GM13976 (cell line): ENCODE measurements at places on chromosomes 3 and 15.
A peak's percentile ranks its signal among the peaks of the same experiment; 100 is the strongest.

GRCh38 chr3:101611023-101611422 is 37.0 kb downstream of the PCNP start:
- peak; percentile 26 for DNase-seq

GRCh38 chr3:48548729-48549705 is 7.6 kb downstream of the PFKFB4 start:
- peak; percentile 83 for DNase-seq

- DNase-seq: no peak
These were observed 104.3 kb downstream of the MEX3B start for GRCh38 chr15:81941479-81941878.

- DNase-seq: no peak
These were observed 13.1 kb upstream of the DUT start for GRCh38 chr15:48318131-48318530.

- no peak for DNase-seq
These were observed 4.8 kb downstream of the PPP1R14D start for GRCh38 chr15:40823572-40824343.

DNA sequence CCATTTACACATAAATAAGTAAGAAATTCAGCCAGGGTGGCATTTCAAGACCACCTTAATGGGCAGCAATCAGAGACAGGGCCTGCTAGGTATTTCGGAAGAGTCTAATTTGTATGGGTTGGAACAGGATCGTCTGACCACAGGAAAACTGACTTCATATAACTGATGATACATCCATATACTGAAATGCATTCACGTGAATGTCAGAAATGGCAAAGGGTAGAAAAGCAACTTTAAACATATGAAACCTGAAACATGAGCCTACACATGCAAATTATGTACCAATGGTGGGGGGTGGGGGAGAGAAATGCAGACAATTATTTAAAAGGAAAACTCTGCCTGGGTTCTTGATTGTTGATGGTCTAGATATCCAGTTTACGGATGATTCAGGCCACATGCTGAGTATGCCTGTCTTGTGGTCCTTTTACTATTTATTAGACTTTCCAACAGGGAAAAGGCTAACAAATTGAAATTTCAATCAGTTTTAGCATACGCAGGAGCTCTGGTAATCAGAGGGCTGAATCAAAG is 582.2 kb downstream of the FOXP1 start:
- DNase-seq: no peak
